Right ventricle myocardium inferior (tissue), 1 donor: ENCODE measurements at places on chromosomes 12 and 14.
A peak's percentile ranks its signal among the peaks of the same experiment; 100 is the strongest.

GRCh38 chr14:50089208-50089607 is 27.2 kb downstream of the VCPKMT start:
- no peak for DNase-seq

- DNase-seq, result no peak
Observed at GRCh38 chr12:107131832-107132616, 38.7 kb upstream of the CRY1 start.

DNA sequence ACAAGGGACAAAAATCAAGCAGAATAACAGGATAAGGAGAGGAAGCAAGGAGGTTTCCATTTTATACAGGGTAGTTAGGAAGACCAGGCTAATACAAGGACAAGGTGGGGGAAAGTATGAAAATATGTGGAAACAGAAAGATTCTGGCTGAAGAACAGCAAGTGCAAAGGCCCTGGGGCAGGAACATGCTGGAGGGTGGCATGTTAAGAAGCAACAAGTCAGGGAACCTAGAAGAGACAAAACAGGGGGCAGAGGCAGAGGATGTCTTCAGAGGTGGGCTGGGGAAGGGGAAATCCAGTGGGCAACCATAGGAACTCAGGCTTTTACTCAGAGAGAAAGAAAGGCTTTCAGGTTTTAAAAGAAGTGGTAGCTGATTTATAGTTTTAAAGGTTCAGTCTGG is 54.8 kb downstream of the NT5DC3 start:
- DNase-seq, result no peak

DNA sequence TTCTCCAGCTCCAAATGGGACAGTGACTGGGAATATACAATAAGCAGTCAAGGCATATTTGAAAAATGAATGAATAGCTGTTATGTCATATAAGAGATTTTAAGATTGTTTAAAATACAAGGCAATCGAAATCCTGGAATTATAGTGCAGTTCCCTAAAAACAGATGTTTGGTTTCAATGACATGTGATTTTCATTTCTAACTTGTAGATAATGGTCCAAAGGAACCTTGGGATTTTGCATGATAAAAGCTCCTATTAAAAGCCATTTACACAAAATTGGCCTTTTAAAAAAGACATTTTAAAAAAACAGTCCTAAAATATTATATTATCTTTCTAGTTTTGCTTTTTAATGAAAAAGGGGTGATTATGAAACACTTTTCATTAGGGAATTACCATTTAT is 905.1 kb downstream of the GALC start:
- no peak for DNase-seq

DNA sequence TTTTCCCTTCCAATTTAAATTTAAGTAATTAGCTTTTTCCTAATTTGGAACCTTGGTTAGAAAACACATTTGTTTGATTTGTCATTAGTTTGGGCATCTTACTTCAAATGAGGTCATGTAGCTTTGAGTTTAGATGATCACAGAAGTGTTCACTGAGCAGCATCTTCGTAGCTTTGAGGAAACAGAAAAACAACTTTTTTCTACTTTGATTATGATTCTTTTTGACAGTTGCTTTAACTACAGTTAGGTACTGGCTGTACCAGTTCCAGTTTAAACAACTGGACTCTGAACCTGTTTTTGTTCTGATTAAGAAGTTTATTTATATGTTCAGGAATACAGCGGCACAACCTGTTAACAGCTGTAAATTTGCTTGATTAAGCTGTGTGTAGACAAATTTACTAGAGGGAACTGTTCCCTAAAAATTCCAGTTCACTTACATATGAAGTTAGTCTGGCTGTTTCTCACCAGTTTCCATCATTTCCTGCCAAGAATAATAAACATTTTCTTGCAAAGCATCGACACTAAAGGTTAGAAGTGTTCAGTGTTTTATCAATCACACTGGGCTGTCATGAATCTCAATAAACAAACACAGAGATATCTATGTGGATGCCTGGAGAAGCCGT is 191.9 kb downstream of the RAD51B start:
- DNase-seq, result no peak

DNA sequence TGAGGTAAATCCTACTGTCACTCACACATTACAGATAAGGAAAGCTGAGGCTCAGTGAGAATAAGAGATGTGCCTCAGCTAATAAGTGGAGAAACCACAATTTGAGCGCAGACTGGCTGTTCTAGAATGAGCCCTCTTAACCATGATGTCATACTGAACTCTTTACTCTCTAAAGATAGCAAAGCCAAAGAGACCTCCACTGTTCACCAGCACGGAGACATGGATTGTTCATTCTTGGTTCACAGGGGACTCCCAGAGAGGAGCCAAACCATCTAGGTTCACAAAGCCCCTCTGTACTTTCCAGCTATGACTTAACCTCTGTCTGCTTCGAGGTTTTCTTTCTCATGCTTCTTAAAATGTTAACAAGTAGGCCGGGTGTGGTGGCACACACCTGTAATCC is 32.7 kb upstream of the YARS2 start:
- DNase-seq, result no peak

DNA sequence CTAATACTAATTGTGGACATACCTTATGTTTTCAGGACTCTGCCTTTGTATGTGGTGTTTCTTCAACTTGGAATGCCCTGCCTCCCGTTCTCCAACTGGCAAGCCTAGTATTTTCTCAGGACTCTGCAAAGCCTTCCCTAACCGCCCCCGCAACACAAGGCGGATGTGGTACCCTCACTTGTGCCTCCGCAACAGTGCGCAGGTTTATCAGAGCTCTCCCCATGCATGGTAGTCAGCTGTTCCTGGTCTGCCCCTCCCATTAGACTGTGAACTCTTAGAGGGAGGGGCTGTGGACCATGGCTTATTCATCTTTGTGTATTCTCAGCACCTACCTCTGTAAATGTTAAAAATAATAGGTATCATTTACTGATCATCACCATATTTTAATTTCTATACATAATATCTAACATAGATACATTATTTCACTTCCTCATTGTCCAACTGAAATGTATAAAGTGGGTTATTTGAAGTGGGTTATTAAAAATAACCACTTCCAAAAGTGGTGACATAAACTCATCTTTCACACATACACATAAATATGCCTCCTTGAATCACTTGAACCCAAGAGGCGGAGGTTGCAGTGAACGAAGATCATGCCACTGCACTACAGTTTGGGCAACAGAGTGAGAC is 9.0 kb downstream of the LPAR5 start:
- no peak for DNase-seq

DNA sequence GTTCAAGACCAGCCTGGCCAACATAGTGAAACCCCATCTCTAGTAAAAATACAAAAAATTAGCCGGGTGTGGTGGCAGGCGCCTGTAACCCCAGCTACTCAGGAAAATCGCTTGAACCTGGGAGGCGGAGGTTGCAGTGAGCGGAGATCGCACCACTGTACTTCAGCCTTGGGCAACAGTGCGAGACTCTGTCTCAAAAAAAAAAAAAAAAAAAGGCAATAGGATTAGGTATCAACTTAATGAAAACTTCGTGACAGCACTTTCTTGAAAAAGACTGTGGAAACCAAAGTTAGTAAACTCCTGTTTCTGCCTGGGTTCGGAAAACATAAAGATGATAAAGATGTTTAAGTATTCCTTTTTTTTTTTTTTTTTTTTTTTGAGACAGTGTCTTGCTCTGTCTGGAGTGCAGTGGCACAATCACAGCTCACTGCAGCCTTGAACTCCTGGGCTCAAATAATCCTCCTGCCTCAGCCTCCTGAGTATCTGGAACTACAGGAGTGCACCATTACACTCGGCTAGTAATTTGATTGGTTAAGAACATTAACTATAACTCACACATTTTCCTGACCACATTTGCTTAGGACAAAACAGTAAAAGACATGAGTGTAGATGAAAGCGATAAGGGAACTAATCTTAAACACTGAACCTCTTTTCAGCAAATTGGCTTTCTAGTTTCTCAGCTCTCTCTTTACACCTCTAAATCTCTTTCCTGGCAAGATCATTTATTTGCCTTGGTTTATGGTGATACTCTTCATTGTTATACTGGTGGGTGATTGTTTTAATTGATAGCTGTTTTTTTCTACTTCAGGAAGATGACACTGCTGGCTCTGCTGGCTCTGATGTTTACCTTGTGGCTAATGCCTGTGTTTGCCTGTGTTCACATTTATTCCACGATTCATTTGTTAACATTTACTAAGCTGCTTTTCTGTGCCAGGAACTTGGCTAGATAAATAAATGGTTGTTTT is 15.8 kb downstream of the HIF1A start:
- DNase-seq, result no peak

GRCh38 chr14:38755036-38755435 is 348.0 kb downstream of the SEC23A start:
- no peak for DNase-seq

GRCh38 chr12:49974677-49975317 is 2.0 kb downstream of the AQP6 start:
- no peak for DNase-seq

- peak; percentile 87 for DNase-seq
Observed at GRCh38 chr12:51009056-51009440, 17.1 kb downstream of the SLC11A2 start.

DNA sequence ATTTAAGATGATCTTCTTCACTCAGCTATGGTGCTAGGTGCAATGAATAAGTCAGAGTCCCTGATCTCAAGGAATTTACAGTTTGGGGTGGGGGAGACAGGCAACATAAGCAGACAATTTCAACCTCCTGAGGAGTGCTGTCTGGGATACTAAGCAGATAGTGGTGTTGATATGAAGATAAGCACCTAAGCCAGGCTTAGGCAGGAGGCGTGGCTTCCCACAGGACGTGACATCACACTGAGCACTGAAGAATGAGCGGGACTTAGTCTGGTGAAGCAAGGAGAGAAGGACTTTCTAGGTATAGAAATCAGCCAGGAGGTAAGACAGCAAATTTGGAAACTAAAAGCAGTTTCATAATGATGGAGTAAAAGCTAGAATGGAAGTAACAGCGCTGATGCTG is 6.8 kb downstream of the PRPH start:
- no peak for DNase-seq

GRCh38 chr14:102675396-102675795 is 82.9 kb downstream of the RCOR1 start:
- no peak for DNase-seq

DNA sequence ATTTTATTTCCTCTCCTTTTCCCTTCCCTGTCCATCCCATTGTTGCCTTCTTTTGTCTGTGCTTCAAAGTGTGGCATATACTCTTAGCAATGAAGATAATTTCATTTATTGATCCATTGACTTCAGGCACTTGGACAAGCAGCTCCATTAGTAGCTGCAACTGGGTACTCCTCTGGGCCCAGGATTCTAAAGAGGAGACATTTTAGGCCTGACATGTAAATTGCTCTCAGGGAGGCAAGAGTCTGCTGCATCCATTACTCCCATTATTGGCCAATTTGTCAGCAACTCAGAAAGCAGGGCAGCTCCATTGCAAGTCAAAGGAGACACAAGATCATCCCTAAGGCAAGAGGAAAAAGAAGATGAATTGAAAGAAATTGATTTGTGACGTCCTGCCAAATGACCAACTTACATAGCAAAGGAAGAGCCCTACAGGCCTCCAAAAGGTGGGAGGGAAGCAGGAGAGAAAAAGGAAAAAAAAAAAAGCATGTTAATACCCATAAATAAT is 1094.1 kb upstream of the FLRT2 start:
- no peak for DNase-seq

DNA sequence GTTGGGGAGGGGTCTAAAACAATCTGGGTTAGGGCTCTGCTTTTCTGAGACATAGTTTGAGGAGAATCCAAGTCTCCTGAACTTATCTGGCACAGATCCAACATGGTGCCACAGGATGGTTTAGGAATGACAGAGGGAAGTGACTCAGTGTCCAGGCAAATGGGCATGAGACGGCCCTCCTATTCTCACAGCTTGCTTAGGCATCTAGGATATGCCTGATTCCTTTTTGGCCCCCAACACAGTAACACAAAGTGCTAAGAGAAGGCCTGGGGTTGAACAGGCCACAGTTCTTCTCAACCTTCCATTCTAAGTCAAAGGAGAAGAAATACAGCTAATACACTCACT is 117.7 kb downstream of the ZFP36L1 start:
- DNase-seq, result no peak

DNA sequence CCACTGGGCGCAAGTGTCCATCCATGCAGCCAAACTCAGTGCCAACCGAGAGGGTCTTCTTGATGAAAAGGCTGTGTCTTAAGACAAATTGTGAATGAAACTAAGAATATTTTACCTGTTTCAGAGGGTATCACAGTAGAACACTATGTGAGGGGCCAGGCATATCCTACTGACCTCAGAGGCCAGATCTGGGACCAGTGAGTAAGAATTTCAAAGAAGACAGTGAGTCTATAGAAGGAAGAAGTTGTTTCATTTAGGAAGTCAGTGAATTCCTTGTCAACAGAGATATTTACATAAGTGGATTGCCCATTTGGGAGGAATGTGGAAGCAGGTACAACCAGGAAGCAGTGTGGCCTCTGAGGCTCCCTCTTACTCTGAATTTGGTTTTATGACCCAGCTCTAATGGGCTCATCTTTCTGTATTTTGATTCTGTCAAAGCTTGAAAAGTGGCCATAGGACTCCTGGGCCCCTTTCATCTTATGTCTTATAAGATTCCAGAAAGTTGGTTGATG is 137.4 kb downstream of the ZNF664 start:
- no peak for DNase-seq

DNA sequence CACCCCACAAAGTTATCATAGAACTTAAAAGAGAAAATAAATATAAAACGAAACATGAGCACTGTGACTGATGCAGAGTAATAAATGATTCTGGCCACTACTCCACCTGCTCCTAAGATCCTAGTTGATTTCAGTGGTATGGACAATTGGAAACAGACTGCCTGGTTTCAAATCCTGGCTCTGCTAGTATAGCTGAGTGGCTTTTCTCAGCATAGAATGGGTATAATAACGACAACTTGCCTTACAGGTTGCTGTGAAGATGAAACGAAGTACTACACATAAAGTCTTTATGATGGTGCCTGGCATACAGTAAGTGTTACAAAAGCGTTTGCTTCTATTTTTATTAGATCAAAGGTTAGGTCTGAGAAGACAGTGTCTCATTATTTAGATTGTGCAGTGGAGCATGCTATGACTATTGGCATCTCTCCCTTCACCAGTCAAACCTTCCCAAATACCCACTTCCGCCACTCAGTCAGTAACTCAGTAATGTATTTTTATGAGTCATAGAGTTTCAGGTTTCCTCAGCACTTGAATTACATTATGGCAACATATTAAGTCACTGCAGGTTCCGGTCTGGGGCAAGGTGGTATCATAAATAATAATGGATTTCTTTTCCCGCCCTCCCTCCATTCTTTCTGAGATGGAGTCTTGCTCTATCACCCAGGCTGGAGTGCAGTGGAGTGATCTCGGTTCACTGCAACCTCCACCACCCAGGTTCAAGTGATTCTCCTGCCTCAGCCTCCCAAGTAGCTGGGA is 29.7 kb upstream of the NR2C1 start:
- no peak for DNase-seq

- DNase-seq, result no peak
Observed at GRCh38 chr14:47273939-47274338, 401.5 kb downstream of the MDGA2 start.

- peak; percentile 88 for DNase-seq
Observed at GRCh38 chr14:106872611-106873446, 1346.4 kb downstream of the TMEM121 start.

DNA sequence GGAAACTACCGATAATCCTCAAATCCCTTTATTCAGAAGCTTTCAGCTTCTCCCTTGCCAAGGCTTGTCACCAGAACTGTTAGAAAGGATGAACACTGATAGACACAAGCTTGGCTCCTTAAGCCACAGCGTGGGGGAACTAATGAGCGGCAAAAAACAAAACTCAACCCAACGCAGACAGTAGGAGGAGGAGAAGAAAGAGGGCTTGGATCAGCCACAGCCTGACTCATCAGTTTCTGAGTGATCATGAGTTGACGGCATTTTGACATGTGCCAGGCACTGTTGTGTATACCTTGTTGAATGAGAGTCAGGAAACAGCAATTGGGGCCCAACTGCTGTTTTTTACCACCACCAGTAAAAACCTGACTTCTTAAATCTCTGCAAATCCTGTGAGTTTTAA is 23.7 kb downstream of the PLXNC1 start:
- DNase-seq, result no peak
